ENCODE measurements at places on chromosomes 4 and X. TPM values are rescaled to one million over a fixed set of nuclear protein-coding genes. Genes with fewer than 3 reads are reported as not detected.

Gene PASD1
- total RNA-seq = not detected

Gene TCEAL8
- 8.1 TPM for total RNA-seq

Gene TADA2B
- 13.1 TPM for total RNA-seq

Gene ZNF827
- total RNA-seq = 10.6 TPM

Gene MAGEB17
- total RNA-seq = not detected

Gene LANCL3
- 0.78 TPM for total RNA-seq

Gene PUDP
- total RNA-seq = 3.4 TPM

Gene SPON2
- 1.2 TPM for total RNA-seq

Gene TSPYL2
- total RNA-seq = 14.8 TPM

Gene ARHGAP4
- total RNA-seq = 3.4 TPM

Gene FGF5
- not detected for total RNA-seq

Gene DUSP21
- not detected for total RNA-seq

Gene AWAT2
- not detected for total RNA-seq

Gene ALB
- not detected for total RNA-seq

Gene POU3F4
- not detected for total RNA-seq

Gene P2RY8
- not detected for total RNA-seq

Gene SUPT20HL1
- not detected for total RNA-seq

Gene DUX4
- total RNA-seq = not detected

Gene ASB11
- not detected for total RNA-seq

Gene LPAR4
- not detected for total RNA-seq

Gene BRS3
- total RNA-seq = not detected

Gene SCRG1
- not detected for total RNA-seq

Gene PDK3
- 2.1 TPM for total RNA-seq

Gene ETDB
- total RNA-seq = not detected

Gene OSTC
- 49.7 TPM for total RNA-seq

Gene ITM2A
- not detected for total RNA-seq

Gene ZXDB
- total RNA-seq = 0.03 TPM

Gene ATP1B4
- total RNA-seq = not detected

Gene GRPR
- total RNA-seq = not detected

Gene RIPPLY1
- 0.28 TPM for total RNA-seq

Gene XG
- not detected for total RNA-seq

Gene ZBED1
- total RNA-seq = 21.9 TPM

Gene RENBP
- total RNA-seq = 0.08 TPM

Gene GPRASP2
- 0.31 TPM for total RNA-seq

Gene SUPT20HL2
- not detected for total RNA-seq

Gene GABRB1
- total RNA-seq = not detected

Gene CSN1S1
- total RNA-seq = not detected

Gene SMC1A
- total RNA-seq = 55.4 TPM

Gene NAA10
- 321 TPM for total RNA-seq

Gene DYNLT3
- total RNA-seq = 23.9 TPM

Gene UBE2D3
- 496 TPM for total RNA-seq

Gene PHKA1
- total RNA-seq = 4.8 TPM

Gene CTAG1A
- total RNA-seq = not detected

Gene IL21
- total RNA-seq = not detected

Gene PNCK
- total RNA-seq = 1.1 TPM

Gene FRMD7
- not detected for total RNA-seq

Gene KCND1
- not detected for total RNA-seq

Gene GIMD1
- total RNA-seq = not detected

Gene GCNA
- total RNA-seq = 0.70 TPM

Gene GUCY1A1
- total RNA-seq = 0.61 TPM

Gene BTC
- 1.9 TPM for total RNA-seq

Gene TMPRSS11F
- total RNA-seq = not detected

Gene PRMT9
- total RNA-seq = 3.8 TPM

Gene MMGT1
- 8.7 TPM for total RNA-seq

Gene CDK16
- 137 TPM for total RNA-seq

Gene UNC5C
- total RNA-seq = not detected

Gene PF4V1
- total RNA-seq = not detected

Gene COL4A5
- not detected for total RNA-seq

Gene SRPX2
- 0.28 TPM for total RNA-seq

Data from HT-29 (cell line).